ENCODE measurements at places on chromosomes 6 and 20. TPM values are rescaled to one million over a fixed set of nuclear protein-coding genes. Genes with fewer than 3 reads are reported as not detected.

GRCh38 chr20:24694157-24694726 lies 224.8 kb downstream of the SYNDIG1 start:
- DNase-seq, result no peak

Gene GPR6
- polyA plus RNA-seq, result not detected

- no peak for DNase-seq
Measured at GRCh38 chr6:158837684-158838625, 18.8 kb upstream of the EZR start.

Gene WFDC2
- 164 TPM for polyA plus RNA-seq

Gene HCRTR2
- 0.35 TPM for polyA plus RNA-seq

Gene RAET1L
- not detected for polyA plus RNA-seq

Gene VGLL2
- polyA plus RNA-seq, result not detected

Gene PROKR2
- polyA plus RNA-seq, result not detected

Gene IRF4
- polyA plus RNA-seq, result 0.18 TPM

DNA sequence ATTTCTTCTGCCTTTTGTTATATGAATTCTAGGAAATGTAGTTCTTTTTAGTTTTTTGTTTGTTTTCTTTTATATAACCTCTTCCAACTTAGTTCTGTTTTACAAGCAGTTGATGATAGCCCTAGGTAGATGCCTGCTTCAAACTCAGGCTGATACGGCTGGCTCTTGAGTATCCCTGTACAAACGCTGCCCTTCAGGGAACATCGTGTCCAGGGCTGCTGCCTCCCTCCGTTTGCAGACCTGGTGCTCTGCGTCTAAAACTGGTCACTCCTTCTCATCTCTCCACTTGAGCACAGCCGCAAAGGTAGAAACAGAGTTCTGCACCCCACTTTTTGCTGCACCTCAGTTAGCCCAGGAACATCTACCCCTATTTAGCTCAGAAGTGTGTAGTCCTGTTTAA lies 310.1 kb downstream of the PRL start:
- no peak for DNase-seq

Gene SRMS
- not detected for polyA plus RNA-seq

Gene GPX5
- polyA plus RNA-seq, result not detected

GRCh38 chr20:50172347-50173013 lies 18.1 kb upstream of the CEBPB start:
- DNase-seq, result peak; percentile 78

DNA sequence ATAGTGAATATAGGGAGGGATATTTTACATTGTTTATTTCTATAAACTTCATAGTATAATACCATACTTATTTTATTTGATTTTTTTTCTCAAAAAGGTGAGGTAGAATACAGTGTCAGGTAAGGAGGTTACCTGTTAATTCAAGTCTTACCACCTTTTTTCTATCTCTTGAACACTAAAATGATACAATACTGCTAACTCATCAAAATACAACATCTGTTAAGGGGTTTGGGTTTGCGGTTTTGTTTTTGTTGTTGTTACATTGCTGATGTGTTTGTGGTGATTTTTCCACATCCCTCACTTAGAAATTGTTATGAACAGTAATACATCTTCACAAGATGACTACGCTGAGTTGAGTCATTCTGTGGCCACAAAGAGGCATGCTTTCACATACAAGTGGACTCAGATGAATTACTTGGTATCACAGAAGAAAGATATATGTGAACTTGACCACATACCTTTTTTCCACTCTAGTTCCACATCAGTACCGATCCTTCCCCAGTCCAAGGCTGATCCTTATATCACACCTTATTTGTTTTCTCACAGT lies 139.4 kb upstream of the ID4 start:
- no peak for DNase-seq

GRCh38 chr6:6577735-6578134 lies 10.8 kb upstream of the LY86 start:
- no peak for DNase-seq

Gene MLN
- polyA plus RNA-seq, result 2.1 TPM

DNA sequence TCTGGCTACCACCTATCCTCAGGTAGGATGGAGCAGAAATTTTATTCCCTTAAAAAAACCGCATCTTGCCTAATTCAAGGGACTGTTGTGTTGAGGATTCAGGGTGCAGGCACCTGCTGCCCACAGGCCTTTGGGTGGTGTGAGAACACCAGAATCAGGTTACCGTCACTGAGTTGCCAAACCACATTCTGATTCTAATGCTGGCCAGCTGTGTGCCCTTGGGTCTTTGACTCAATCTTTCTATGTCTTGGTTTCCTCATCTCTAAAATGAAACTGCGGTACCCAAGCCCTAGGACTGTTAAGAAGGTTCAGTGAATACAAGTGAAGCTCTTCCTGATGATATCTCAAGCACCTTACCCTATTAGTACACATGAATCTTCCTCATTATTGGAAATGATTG lies 827.3 kb downstream of the DHX35 start:
- no peak for DNase-seq

DNA sequence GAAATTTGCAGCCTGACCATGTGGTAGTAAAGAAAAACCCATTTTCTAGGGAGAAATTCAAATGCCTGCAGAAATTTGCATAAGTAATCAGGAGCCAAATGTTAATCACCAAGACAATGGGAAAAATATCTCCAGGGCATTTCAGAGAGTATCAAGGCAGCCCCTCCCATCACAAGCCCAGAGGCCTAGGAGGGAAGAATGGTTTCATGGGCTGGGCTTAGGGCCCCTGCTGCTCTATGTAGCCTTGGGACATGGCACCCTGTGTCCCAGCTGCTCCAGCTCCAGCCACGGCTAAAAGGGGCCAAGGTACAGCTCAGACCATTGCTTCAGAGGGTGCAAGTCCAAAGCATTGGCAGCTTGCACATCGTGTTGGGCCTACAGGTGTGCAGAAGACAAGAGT lies 117.2 kb upstream of the RALGAPA2 start:
- DNase-seq, result no peak

DNA sequence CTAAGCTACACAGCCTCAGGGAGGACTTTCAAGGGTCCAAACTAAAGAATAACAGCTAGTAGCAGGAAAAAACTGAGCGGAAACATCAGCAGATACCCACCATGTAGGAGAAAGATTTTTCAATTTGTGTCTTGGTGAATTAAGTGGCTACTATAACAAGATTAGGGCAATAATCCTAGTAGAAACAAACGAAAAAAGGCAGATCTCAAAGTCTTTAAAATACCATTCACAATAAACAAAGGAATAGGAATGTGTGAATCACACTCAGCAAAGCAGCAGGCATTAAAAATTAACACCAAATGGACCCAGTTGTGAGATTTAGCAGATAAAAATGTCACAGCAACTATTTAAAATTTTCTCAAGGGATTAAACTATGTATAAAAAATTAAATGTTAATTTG lies 761.2 kb downstream of the TENT5A start:
- DNase-seq, result no peak
